ENCODE measurements at places on chromosomes 7 and 10.
A peak's percentile ranks its signal among the peaks of the same experiment; 100 is the strongest.

- no peak for DNase-seq
Observed at GRCh38 chr7:24932815-24933214, 47.2 kb downstream of the OSBPL3 start.

- DNase-seq, result no peak
Observed at GRCh38 chr7:4861227-4861626, 603 bp downstream of the PAPOLB start.

- no peak for DNase-seq
Observed at GRCh38 chr7:148537435-148537834, 53.1 kb upstream of the C7orf33 start.

DNA sequence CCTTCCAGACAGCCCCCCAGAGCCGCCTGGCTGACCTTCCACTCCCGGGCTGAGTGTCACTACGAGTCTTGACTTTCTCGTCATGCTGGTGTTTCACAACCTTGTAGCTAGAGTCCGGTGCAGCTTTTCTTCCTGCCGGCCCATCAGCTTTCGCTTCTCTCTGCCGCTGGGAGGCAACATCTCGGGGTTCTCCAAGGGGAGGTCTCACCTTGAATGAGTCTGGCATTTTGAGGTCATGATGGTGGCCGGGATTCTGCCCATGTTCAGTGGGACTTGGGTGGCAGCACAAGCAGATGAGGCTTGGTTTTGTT lies 285.2 kb downstream of the CAMK1D start:
- DNase-seq, result no peak

DNA sequence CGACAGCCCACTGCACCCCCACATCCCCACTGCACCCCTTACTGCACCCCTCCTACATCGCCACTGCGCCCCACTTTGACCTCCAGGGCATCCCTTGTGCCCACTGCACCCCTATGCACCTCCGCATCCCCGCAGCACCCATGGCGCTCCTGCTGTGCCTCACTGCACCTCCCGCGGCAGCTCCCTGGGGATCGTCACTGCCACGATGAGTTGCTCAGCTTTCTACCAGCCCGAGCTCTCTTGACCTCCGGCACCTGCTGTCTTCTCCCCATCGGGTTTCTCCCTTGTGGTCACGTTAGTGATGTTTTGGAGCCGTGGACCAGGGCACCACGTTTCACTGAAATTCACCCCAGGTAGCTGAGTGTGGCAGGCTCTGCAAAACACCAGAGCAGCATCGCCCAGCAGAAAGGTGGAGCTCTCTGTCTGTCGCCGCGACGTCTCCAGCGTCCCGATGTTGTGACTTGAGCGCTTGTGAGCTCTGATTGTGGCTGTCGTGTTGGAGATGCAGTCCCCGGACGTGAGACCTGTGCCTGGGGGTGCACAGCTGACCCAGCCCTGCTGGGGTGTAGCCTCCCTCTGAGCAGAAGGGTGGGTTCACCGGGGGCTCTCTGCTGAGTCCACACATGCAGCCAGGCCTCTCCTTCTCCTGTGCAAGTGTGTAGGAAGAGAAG lies 147.7 kb downstream of the DNAJB6 start:
- no peak for DNase-seq

DNA sequence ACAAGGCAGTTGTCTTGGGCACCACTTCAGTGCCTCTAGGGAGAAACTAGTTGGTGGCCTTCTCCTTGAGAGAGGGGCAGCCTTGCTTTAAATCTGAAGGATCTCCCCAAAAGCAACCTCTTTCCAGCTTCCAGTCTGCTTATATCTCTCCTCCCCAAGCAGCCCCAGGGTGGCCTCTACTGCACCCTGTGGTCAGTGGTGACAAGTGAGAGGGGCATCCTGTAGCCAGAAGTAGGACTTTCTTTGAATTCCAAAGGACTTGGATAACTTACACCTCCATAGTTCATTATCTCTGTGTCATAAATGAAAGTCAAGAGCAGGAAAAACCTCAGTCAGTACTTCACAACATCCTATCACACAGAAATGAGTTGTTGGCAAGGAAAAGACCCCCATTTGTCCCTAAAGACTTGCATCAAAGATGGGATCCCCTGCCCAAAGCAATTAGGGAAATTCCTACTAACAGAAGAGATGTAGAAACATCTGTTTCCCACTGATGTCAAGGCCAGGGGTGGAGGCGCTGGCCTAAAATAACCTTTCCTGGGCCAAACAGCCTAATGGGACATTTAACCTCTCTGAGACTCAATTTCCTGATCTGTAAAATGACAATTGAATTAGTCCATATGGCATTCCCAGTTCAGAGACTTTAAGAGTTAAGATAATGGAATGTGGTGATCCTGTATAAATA lies 44.0 kb upstream of the ANKRD1 start:
- no peak for DNase-seq

DNA sequence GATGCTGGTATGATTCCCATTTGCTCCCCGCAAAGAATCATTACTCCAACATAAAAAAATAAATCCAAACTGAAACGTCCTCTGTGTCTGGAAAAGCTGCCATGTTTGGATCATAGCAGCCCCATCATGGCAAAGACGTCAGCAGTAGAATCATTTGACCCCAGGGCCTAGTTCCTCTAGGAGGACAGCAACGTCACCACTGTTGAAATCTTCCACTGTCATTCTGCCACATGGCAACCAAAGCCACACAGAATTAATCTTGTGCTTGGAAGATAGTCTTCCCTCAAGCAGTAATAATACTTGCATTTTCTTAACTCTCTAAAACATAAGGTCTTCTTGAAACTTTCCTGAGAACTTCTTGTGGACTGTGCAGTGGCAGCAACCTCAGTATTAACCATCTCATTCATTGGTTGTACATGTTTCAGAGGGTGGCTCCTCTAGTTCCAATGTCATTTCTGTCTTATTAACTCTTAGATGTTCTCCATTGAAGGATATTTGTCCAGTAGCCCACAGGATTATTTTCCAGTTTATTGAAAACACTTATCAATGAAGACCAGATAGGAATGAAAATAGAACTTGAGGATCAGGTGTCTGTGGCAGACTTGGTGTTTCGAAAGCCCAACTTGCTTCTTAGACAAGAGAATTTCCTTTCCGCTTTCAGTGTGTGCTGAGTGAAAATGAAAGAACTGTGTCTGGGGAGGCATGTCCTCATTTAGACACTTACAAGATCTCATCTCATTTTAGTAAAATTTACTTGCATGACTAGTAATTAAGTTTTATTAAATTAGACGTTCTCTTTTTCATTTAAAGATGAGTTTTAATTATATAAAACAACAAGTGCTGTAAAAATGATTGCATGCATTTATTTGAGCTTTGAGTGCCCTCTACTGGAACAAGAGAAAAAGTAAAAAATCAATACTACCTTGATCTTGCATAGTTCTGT lies 28.9 kb upstream of the INHBA start:
- DNase-seq, result no peak

DNA sequence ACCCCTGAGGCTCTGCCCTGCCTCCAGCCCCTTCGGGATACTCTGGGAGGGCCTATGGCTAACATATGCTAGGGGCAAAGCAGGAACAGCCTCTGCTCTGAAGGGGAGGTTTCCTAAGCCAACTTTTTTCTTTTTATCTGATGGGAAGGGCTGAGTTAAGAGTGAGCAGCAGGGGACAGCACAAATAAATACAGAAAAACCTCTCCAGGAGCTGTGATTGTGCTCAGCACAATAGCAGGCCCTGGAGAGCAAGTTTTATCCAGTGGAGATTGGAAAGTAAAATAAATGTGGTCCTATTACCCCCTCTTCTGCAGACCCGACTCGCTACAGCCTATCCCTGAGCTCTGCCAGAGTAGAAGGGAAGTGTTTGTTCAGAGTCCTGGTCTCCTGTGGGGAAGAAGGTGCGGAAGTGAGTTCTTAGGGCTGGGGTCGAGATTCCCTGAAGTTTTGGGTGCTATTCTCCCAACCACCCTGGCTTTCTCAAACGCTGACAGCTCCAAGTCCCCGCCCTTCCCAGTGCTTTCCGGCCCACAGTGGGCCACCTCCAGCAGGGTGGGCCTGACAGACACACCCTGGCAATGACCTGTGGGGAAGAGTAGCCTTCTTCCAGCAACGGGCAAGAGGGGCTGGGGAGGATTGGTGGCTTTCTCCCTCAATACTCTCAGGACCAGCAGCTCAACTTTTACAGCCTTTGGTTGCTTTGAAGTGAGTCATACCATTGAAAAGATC lies 23.0 kb upstream of the AFAP1L2 start:
- DNase-seq, result no peak

DNA sequence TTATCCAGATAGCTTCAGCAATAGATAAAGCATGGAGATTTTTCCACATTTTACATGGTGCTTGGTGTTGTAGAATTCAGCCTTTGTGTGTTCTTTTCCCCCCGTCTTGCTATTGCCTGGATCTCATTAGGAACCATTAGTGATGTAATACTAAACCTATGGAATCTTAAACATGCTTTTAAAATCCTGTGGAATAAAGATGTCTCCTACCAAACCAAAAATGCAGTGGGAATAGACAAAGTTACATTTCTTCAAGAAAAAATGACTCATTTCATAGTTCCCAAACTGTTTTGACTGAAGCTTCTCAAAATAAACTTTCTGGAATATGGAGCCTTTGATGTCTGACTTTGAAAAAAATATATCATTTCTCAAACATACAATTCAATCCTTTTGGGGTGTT lies 44.0 kb downstream of the CALD1 start:
- DNase-seq, result no peak

- no peak for DNase-seq
Observed at GRCh38 chr10:130464426-130464825, 328.2 kb downstream of the GLRX3 start.

GRCh38 chr7:5354460-5355232 lies 69.0 kb downstream of the TNRC18 start:
- DNase-seq, result peak; percentile 65

DNA sequence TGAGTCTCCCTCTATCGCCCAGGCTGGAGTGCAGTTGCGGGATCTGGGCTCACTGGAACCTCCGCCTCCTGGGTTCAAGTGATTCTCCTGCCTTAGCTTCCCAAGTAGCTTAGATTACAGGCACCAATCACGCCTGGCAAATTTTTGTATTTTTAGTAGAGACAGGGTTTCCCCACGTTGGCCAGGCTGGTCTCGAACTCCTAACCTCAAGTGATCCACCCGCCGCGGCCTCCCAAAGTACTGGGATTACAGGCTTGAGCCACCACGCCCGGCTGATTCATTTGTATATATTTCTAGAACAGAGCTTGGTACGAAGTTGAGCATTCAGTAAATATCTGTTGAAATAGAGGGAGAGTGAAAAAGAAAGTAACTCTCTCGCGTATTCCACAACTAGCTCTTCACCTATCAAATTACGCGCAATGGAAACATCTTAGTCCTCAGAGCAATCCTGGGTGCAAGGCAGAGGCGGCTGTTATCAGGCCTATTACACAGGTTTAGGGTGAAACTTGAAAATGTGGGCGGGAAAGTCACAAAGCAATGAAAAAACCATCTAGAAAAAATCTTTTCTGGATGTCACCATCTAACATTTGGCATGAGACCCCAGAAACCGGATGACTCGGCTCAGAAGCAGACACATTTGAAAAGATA lies 707 bp upstream of the GHITM start:
- DNase-seq, result peak; percentile 57

DNA sequence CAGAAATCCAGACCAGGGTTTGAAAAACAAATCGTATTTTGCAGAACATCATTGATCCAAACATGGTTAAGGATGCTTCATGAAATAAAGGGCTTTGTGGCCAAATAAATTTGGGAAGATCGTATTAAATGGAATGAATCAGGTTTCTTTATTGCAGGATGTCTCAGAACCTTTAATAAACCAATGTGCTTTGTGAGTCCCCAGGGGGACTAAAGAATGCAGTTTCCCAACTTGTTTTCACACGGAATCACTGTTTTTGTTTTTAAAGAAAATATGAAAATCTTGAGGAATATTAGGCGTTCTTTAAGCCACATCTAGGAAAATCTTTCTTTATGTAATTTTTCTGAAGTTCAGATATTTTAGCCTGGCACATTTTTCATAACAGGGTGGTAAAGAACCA lies 16.8 kb upstream of the CCDC172 start:
- no peak for DNase-seq

GRCh38 chr7:128892521-128893250 lies 17.8 kb downstream of the KCP start:
- DNase-seq, result no peak

DNA sequence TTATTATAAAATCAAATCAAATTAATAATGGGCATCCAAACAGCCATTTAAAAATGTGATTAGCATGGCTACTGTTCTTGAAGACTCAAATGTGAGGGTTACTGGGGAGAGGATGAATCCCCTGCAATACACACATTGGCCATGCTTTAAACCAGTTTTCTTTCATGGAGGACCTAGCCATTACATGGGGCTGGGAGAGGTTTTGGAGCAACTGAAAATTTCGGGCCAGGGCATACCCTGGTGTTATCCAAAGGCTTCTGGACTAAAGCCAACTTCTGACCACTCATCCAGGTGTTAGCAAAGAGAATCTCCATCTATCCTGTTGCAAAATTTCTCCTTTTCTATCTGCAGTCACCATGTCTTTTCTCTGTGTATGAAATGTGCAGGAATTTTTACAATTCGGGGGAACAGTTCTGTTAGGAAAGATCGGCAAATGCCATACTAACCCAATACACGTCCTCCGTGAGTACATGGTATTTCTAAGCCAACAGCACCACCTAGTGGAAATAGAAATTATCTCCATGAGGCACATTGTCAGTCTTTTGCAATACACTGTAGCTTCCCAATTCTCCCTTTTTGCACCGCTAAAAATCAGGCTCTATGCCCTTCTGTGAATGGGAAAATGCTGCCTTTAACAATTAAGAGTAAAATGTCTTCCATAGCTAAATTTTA lies 47.0 kb upstream of the ZNF107 start:
- DNase-seq, result peak; percentile 32

DNA sequence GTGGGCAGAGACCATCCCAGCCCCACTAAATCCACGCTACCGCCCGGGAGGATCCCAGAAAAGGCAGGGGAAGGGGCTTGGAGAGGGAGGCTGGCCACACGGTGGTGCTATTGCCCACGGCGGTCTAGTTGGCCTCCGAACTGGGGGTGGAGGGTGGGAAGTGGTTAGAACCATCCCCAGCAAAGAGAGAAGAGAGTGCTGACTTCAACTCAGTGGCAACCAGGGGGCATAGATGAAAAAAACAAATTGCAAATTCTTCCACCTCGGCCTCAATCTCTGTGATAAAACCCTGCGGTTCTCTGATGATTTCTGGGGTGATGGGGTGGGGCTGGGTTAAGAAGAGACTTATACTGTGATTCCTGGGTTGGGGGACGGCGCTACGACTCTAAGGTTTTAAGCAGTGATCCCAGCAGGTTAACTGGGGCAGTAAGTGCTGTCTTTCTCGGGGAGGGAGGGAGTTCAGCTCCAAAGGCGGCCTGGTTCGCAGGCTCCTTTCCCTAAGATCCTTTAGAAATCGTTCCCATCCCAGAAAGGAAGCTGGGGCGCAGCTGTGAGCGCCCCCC lies 154.5 kb upstream of the LYZL2 start:
- peak; percentile 95 for DNase-seq

- DNase-seq, result no peak
Observed at GRCh38 chr7:31692871-31693270, 5.9 kb downstream of the PPP1R17 start.

DNA sequence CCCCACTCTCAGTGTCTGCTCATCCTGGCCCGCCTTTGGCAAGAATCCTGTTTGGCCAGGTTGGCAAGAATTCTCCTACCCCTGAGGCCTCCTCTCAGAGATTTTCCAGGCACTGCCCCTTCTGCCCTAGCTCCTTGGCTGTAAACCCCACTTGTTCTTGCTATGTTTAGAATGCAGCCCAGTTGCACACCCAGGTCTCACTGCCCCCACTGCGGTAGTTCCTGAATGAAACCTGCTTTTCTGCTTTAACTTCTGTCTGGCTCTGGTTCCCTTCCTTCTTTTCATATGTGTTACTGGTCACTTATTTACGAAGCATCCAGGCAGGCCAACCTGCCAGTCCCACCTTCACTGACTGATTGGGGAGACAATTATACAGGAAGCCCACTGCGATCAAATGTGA lies 576.9 kb downstream of the GLRX3 start:
- DNase-seq, result no peak
